ENCODE measurements at places on chromosomes 11 and 22. TPM values are rescaled to one million over a fixed set of nuclear protein-coding genes. Genes with fewer than 3 reads are reported as not detected.
A peak's percentile ranks its signal among the peaks of the same experiment; 100 is the strongest.

ROBO4 gene
- total RNA-seq = not detected

KREMEN1 gene
- 3.2 TPM for total RNA-seq

HEPN1 gene
- total RNA-seq = not detected

GRCh38 chr11:129997513-129997912 is 5.1 kb downstream of the PRDM10 start:
- no peak for DNase-seq

GGT5 gene
- not detected for total RNA-seq

GRCh38 chr11:67493548-67494370 is 10.9 kb downstream of the AIP start:
- DNase-seq = no peak

DNA sequence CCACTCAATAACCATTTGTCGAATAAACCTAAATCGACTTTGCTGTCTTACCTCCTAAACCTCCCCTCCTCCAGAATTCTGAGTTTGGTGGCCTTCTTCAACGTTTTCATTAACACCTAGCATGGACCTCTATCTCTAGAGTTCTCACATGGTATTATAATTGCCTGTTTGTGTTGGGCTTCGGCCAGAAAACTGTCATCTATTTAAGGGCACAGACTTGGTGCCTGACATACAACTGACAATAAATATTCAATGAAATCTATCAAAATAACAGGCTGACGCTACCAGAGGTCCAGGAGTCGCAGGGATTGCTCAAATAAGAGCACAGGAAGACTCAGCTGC is 687 bp downstream of the ALKBH8 start:
- DNase-seq = no peak

RFPL3 gene
- total RNA-seq = not detected

GRCh38 chr11:12573707-12574485 is 100.3 kb upstream of the TEAD1 start:
- no peak for DNase-seq

TNNI2 gene
- total RNA-seq = not detected

DNA sequence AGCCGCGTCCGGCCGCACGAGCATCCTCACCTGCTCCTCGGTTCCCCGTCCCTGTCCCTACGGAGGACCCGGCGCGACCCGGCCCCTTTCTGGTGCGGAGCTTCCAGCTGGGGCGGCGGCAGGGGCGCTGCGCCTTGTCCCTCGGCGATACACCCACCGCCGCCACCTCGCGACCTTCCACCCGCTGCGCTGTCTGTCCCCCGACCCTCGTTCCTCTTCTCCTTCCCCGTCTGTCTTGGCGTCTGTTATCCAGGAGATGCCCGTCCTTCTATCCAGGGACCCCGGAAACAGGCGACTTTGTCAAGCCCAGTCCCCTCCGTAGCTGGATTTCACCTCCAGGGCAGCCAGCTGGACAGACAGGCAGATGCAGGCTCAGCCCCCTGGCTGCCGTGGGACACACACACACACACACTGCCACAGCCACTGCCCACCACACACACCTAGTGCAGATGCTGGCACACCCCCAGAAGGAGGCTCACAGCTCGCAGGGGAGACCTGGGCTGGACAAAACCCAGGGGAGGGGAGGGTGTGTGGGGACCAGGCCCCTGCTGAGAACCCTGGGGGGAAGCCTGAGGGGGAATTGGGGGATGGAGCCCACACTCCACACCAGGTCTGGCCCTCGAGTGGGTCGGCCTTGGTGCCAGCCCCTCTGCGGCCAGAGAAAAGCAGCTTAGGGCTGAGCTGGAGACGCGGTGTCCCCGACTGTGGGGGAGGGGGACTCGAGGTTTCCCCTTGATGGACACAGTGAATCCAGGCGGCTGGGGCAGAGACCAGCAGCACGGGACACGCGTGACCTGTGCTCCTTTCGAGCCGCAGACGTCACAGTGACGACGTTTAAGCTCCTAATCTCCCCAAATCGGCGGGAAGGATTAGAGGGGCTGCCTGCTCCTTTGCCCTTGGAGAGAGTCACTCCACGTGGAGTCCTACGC is 788 bp downstream of the DRD4 start:
- DNase-seq = no peak

GRCh38 chr11:131688048-131688693 is 317.8 kb downstream of the NTM start:
- peak; percentile 93 for DNase-seq

DNA sequence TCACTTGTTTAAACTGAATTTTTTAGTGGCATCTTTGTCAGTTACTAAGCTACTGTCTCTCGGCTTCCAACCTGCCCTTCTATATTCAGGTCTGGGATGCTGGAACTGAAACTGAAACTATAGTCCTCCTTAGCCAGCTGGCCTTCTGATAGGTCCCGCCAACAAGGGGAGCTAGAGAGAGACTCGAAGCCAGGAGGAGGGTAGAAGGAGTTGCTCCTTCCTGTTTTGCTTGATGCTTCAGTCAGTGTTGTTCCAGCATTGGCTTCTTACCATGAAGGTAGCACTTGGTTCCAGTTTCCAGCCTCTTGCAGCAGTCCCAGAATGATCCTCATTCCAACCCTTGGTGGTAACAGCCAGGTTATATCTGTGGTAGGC is 32.9 kb upstream of the HORMAD2 start:
- DNase-seq = no peak

GRCh38 chr11:82995754-82996398 is 75.8 kb downstream of the RAB30 start:
- DNase-seq = no peak

DNA sequence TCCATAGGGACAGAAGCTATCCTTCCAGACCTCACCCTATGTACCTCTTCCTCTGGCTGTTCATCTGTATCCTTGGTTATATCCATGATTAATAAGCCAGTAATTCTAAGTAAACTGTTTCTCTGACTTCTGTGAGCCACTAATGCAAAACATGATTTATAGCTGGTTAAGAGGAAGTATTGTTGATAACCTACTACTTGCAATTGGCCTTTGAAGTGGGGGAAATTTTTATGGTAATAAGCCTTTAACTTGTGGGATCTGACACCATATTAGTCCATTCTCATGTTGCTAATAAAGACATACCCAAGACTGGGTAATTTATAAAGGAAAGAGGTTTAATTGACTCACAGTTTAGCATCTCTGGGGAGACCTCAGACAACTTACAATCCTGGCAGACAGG is 21.9 kb downstream of the CASP12 start:
- DNase-seq = no peak

DNA sequence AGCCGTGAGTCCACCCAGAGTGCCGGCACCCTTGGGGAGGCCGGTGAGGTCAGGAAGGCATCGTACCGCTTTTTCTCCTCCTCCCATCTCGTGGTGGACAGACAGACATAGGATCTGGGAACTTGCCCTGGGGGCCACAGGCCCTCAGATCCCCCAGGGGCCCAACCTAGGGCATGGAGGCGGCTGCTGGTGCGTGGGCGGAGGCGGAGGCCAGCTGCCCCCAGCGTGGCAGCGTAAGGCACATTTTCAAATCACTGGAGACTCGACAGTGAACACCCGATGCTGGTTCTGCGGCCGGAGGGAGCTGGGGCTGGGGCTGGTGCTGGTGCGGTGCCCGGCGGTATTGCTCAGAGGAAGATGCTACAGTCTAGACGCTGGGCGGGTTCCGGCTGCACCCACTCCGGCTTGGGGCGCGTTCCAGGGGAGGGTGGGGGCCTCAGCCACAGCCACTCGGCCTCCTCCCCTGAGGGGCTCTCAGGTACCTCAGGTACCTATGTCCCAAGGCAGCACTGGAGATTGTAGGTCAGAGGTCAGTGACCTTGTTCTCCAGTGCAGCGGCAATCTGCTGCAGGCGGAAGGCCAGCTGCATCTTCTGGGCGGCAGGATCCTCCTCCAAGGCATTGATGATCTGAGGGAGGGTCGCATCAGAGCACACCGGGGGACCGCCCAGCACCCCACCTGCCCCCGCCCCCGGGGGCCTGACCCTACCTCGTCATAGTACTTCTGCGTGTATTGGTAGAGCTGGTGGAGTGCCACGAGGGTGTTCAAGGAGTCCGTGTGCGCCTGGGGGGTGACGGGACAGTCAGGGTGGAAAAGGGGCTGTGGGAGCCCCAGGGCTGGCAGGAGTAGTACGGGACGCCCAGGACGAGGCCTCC is 5.2 kb upstream of the MAPK11 start:
- no peak for DNase-seq

DNA sequence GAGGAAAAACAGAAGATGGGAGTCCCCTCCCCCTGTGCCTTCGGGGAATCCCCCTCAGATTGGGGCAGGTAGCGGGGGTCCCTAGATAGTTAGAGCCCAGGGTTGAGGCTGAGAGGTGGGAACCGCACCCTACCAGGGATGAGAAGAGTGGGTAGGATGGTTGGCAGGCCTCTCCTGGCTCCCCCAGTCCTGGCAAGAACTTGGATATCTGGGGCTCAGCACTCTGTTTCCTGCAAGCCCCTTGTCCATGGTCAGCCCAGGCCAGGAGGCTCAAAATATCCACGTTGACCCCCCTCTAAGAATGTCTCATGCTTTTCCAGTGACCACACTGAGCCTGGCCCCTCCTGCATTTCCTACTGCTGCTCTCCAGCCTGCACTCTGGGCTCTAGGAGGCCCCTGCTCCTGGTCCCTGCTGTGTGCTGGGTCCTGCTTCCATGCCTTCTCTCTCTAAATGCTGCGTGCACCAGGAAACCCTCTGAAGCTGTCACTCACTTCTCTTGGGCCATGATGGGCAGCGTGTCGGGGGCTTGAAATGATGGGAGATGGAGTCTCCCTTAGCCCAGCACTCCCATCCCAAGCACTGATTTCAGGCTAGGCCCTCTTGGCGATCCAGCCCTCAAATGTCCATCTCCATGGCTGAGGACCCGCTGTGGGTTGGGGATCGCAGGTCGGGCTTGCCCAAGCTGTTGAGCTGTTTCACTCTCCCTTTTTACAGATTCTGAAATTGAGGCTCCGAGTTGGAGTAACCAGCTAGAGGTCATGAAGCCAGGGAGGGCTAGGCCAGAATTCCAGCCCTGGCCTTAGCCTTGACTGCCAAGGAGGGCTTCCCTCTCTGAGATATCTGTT is 2.0 kb downstream of the MAP3K11 start:
- no peak for DNase-seq

GRCh38 chr11:33842236-33842915 is 49.5 kb downstream of the LMO2 start:
- DNase-seq = no peak

KIAA1671 gene
- total RNA-seq = 23.9 TPM

DNA sequence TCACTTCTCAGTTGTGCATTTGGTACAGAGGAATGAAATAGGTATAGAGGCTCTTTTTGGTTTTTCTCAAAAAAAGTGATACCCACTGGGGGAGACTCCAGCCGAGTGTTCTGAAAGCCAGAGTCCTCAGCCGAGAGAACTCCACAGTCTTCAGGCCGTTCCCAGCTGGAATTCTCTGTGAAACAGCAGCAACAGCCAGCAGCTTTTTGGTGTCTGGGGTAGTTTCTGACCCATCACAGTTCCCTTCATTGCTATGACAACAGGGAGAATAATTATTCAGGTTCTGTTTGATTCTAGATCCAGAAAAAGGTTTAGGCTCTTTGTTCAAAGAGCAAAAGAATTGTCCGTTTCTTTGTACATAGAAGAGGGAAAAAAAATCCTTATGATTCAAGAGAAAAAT is 84.6 kb downstream of the C22orf31 start:
- no peak for DNase-seq

GRCh38 chr11:11262171-11262920 is 90.7 kb downstream of the CSNK2A3 start:
- no peak for DNase-seq

DNA sequence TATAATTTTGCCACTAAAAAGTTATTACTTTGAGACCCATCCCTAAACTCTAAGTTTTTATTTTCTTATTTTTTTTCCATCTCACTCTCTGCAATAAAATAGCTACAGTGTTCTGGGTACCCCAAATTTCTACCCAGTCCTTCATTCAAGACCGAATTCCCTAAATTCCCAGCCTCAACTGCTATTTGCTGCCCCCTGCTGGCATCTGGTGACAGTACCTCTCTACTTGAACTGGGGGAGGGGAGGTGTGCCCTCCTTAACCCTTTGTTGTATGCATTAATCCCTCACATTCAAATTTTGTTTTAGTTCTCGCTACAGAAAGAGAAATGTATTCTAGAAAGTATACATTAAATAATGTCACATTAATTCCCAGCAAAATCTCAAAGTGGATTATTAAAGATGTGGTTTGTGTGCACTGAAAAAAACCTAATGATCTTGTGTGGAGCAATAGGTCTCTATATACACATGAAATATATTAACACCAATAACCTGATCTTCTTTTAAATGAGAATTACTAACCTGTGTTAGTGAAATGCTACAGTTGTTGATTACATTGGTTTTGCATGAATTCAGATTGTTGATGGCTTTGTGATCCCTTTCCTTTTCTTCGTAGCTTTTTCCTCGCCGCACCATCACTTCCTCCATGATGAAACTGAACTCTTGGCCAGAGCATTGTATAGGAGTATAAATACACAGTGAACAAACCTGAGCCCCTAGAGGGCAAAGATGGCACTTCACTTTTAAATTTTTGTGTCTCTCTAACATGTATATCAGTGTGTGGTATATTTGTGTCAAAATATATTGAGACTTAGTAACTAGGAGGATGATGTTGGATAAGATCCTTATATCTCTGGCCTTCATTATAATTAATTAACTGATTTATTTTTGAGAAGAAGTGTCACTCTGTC is 590.0 kb downstream of the METTL15 start:
- DNase-seq = peak; percentile 60

GRCh38 chr11:126748100-126748791 is 252.3 kb downstream of the KIRREL3 start:
- DNase-seq = no peak

INSC gene
- total RNA-seq = 0.58 TPM

DNA sequence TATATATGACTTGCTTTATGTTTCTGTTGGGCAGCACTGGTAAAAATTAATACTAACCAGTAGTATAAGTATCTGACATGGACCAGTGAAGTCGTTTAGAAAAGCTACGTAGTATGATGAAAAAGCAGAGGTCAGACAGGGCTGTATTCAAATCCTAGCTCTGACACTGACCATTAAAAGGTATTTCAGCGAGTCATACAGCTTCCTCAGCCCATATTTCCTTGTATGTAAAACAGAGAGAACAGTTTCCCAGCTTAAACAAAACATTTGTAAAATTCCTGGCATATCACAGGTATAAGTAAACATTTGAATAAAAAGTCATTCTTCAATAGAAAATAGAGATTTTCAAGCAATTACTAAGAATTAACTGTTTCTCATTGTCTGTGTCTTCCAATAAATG is 4.2 kb downstream of the NOX4 start:
- no peak for DNase-seq

All from H1 (cell line).